MG63 (cell line): ENCODE measurements at places on chromosomes 13 and 19. TPM values are rescaled to one million over a fixed set of nuclear protein-coding genes. Genes with fewer than 3 reads are reported as not detected.

- DNase-seq: no peak
These were observed 135.3 kb upstream of the MCF2L start for GRCh38 chr13:112833551-112834257.

DNA sequence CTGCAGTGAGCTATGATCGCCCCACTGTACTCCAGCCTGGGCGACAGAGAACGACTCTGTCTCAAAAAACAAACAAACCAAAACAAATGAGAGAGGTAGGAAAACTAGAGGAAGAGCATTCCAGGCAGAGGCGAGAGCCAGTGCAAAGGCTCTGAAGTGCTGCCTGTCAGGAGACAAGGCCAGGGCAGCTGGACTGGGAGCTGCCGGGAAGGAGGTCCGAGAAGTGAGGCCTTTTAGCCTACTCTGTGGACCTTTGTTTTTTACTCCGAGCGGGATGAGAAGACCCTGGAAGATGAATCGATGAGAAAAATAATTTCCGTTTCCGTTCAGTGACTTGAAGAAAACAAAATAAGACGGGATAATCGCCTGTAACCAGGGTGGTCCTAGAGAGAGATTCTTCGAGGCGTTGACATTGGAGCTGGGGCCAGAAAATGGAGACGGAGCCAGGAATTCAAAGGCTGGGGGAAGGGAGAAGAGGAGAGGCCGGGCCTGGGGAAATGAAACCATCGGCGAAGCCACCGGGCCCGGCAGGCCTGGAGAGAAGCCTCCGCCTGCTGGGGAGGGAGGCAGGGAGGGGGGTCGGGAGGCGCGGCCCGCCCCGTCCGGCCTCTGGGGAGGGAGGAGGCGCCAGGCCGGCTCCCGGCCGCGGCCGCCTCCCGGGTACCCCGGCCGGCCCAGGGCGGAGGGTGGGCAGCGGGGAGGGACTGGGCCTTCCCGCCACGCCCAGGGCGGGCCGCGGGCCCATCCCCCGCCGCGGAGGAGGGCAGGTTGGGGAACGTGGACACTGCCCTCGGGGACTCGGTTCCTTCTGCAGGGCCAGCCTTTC lies 7.8 kb upstream of the SERTAD1 start:
- DNase-seq: peak; percentile 97

DNA sequence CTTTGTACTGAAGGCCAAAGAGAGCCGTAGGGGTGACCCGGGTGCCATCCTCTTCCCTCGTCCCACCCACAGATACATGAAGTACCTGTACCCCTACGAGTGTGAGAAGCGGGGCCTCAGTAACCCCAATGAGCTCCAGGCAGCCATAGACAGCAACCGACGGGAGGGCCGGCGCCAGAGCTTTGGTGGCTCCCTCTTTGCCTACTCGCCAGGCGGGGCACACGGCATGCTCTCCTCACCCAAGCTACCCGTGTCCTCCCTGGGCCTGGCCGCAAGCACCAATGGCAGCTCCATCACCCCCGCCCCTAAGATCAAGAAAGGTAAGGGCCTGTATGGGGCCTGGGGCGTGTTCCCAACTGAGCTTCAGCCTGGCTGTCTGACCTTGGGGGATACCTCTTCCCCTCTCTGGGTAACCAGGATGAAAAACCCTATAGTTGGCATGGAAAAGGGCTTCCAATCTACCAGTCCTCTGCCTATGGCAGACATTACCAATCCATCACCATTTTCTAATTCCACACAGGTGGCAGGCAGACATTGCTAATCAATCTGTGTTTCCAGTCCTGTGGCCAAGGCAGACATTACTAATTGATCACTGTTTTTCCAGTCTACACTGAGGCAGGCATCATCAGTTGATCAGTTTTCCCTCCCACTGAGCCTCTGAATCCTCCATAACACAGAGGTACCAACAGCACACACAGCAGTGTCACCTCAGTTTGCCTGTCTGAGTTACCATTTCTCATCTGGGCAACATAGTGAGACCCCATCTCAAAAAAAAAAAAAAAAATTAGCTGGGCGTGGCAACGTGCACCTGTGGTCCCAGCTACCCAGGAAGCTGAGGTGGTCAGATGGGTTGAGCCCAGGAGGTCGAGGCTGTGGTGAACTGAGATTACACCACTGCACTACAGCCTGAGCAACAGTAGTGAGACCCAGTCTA lies 19.1 kb upstream of the WDR18 start:
- no peak for DNase-seq

- no peak for DNase-seq
These were observed 12.3 kb downstream of the RBM26 start for GRCh38 chr13:79393564-79394249.

Gene DCT
- total RNA-seq: not detected in 2 replicates

DNA sequence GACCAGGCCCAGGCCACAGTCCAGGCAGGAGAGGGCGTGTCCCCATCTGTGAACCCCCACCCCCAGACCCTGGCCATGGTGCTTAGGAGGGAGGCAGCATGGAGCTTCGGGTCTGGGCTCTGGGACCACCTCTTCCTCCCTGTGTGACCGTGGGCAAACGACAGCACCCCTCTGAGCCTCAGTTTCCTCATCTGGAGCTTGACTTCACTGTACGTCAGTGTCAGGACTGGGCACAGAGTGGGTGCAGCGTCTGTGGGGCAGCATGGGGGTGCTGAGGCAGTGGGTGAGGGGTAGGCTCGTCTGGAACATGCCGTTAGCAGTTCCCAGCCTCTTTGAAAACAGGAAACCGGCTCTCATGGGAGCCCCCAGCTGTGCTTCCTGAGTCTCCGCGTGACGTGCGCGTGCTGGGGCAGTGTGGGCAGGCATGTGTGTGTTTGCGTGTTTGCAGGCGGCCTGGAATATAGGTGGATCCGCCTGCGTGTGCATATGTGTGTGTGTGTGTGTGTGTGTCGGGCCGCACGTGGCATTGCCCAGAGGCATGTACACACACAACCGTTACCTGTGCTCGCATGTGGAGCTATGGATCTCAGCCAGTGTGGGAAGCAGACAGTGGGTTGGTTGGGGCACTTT lies 15.8 kb downstream of the ARRDC2 start:
- no peak for DNase-seq

Gene BLVRB
- total RNA-seq: 140 and 179 TPM in 2 replicates

GRCh38 chr13:59545007-59545406 lies 618.7 kb downstream of the DIAPH3 start:
- no peak for DNase-seq

Gene KMT2B
- total RNA-seq: 2.3 and 6.0 TPM in 2 replicates

Gene PALM3
- total RNA-seq: not detected in 2 replicates

GRCh38 chr13:32650705-32651311 lies 64.6 kb downstream of the PDS5B start:
- DNase-seq: peak; percentile 39

Gene LRRC63
- total RNA-seq: 0.16 TPM in 1 of 2 replicates, not detected in the other

DNA sequence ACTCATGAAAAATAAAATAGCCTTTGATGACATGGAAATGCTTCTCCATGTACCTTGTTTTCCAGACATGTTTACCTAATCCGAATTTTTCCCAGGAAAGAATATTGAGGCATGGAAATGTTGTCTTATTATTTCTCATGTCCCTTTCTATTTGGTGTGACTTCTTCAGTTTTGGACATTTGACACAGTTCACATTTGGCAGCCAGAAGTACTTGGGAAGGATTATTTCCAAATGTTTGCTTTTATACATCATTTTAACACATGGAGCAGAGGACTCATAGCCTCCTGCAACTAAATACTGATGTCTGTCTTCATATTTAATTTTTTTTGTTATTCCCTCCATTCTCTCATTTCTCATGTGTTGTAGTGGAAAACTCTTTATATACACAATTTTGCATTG lies 94.3 kb downstream of the POSTN start:
- DNase-seq: no peak
